Mammary epithelial cell (primary cell): ENCODE measurements at places on chromosomes 1 and 21. TPM values are rescaled to one million over a fixed set of nuclear protein-coding genes. Genes with fewer than 3 reads are reported as not detected.

The ESPN gene
- 0.27 TPM for polyA plus RNA-seq

The PRDM16 gene
- 0.22 TPM for polyA plus RNA-seq

The RYR2 gene
- polyA plus RNA-seq = 0.23 TPM

The FMO2 gene
- not detected for polyA plus RNA-seq

The ELF3 gene
- polyA plus RNA-seq = 2.4 TPM

The TCHHL1 gene
- polyA plus RNA-seq = not detected

The OR10J1 gene
- polyA plus RNA-seq = not detected

The HCRTR1 gene
- not detected for polyA plus RNA-seq

The PGLYRP4 gene
- polyA plus RNA-seq = 0.11 TPM

The F5 gene
- polyA plus RNA-seq = 0.01 TPM

The CLCA1 gene
- polyA plus RNA-seq = not detected

The TMPRSS15 gene
- not detected for polyA plus RNA-seq

The C1orf122 gene
- polyA plus RNA-seq = 26.5 TPM

The C1orf185 gene
- not detected for polyA plus RNA-seq

GRCh38 chr1:245855846-245856730, 651.0 kb downstream of the SMYD3 start:
- peak; percentile 4 for DNase-seq

GRCh38 chr1:179785031-179785431, 41.9 kb downstream of the FAM163A start:
- no peak for DNase-seq

DNA sequence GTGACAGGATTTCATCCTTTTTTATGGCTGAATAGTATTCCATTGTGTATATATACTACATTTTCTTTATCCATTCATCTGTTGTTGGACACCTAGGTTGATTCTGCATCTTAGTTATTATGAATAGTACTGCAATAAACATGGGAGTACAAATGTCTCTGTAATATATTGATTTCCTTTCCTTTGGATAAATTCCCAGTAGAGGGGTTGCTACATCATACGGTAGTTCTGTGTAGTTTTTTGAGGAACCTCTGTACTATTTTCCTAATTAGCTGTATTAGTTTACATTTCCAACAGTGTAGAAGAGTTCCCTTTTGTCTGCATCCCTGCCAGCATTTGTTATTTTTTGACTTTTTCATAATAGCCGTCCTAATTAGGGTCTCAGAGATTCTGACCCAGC, 201.3 kb downstream of the GIPC2 start:
- no peak for DNase-seq

GRCh38 chr1:156750711-156751450, 594 bp downstream of the HDGF start:
- peak; percentile 42 for DNase-seq

DNA sequence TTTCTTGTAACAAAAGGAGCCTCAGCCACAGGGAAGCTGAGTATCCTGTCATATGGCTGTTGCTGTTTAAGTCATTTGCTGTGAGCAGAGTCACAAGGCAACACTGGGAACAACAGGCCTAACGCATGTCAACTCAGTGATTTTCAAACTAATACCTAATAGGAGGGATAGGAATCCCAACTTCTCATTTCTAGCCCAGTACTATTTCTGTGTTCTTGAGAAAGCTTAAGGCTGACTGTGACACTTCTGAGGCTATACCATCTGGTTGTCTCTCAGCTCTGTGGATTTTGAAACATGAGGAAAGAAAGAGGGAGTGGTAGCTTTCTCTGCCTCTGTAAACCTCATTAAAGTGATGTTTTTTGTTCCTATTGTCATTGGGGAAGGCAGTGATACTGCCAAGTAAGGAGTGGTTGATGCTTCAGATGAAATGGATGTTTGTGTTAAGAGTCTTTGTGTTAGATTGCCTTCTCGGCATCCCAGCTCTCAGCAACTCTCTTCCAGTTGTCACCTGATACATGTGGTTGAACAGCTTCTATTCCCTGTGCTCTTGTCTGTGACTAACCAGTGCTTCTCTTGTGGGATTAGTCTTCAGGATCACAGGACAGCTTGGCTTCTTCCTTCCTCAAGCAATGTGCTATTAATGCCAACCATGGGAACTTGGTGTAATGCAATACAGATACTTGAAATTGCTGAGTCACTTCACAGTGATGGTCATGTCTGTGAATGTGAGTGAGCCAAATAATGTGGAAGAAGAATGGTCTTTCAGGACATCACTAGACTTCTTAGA, 166.8 kb upstream of the IVNS1ABP start:
- DNase-seq = peak; percentile 92

DNA sequence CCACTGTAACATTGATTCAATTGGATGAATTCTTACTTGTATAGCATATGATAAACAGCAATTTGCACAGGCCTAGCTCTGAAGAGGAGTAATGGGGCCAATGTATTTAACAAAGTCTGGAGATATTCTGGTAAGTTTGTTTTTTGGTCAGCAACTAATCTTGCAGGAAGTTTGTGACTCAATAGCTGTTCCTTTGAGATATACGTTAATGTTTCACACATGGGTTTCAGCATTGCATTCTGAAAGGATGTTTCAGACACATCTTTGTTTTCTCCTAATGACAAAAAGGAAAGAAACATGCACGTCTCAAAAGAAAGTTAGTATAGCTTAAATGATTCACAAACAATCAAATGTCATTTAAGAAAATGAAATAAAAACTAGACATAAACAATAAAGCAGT, 49.0 kb downstream of the LTN1 start:
- DNase-seq = no peak

- peak; percentile 35 for DNase-seq
These were observed 37.1 kb downstream of the ARHGEF16 start for GRCh38 chr1:3491291-3492246.

- no peak for DNase-seq
These were observed 102.5 kb downstream of the EBNA1BP2 start for GRCh38 chr1:43069461-43070050.

DNA sequence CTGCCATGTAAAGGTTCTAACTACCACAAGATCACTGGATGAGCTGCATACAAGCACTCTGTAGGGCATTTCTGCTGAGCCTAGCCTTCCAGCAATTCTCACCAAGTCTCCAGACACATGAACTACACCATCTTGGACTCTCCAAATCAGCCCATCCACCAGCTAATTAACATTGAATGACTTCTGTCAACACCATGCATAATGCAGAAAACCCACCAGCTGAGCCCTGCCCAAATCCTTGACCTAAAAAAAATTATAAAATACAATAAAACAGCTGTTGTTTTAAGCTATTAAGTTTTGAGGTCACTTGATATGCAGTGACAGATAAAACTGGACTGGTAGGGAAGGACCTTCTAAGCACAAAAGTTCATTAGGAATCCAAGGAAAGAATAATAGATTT, 44.3 kb upstream of the ATP1B1 start:
- DNase-seq = no peak

GRCh38 chr21:44344541-44345183, 5.5 kb upstream of the CFAP410 start:
- no peak for DNase-seq

DNA sequence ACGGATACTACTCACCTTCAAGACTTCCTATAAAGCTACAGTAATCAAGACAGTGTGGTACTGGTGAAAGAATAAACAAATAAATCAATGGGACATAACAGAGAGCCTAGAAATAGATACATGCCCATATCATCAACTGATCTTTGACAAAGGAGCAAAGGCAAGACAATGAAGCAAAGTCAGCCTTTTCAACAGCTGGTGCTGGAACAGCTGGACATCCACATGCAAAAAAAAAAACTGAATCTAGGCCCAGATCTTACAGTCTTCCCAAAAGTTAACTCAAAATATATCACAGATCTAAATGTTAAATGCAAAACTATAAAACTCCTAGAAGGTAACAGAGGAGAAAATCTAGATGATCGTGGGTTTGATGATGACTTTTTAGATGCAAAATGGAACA, 170.3 kb downstream of the MIS18A start:
- DNase-seq = no peak

GRCh38 chr1:84163123-84163931, 19.3 kb downstream of the PRKACB start:
- DNase-seq = no peak

DNA sequence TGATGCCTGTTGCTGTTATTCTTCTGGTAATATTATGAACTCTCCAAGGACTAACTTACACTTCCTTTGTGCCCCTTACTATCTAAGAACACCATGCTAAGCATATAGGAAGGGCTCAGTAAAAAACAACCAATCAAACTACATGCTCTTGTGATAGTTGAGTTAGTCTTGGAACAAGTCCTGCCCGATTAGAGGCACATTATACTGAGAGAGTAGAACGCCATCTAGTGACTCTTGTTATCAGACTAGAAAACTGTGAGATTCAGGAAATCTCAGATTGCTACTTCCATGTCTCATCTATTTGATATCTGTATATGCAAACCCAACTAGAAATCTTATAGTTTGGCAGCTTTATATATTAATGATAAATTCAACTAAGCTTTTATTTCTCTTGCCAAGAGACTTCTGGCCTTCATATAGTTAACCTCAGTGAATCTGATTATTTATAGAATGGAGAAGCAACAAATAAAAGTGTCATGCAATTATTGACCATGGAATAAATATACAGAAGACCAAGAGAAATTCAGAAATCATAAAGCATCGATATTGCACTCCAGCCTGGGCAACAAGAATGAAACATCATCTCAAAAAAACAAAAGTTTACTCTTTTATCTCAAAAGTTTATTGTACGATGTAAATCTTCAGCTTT, 7.8 kb upstream of the SRRM1 start:
- peak; percentile 61 for DNase-seq

- DNase-seq = no peak
These were observed 13.6 kb downstream of the INSRR start for GRCh38 chr1:156845055-156845952.

GRCh38 chr1:40926441-40926840, 53.1 kb upstream of the CTPS1 start:
- DNase-seq = no peak

GRCh38 chr1:54381524-54381923, 24.7 kb downstream of the SSBP3 start:
- no peak for DNase-seq

DNA sequence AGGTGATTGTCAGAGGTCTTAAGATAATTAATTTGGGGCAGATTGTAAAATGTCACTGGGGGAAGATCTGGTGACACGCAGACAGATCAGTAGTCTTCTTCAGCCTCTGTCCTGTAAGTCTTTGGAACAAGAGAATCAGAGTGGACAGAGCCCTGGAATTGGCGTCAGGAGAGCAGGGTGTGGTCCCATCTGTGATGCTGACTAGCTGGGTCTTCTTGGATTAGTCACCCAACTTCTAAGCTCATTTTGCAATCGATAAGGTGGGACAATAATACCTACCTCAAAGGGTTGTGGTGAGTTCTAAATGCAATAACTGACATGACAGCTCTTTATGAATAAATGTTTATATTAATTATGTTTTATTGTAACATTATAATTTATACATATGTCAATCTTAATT, 4.8 kb downstream of the FASLG start:
- DNase-seq = peak; percentile 57

GRCh38 chr1:5681654-5682053, 310.6 kb downstream of the NPHP4 start:
- no peak for DNase-seq

GRCh38 chr1:109254621-109255096, 5.3 kb downstream of the CELSR2 start:
- DNase-seq = no peak

DNA sequence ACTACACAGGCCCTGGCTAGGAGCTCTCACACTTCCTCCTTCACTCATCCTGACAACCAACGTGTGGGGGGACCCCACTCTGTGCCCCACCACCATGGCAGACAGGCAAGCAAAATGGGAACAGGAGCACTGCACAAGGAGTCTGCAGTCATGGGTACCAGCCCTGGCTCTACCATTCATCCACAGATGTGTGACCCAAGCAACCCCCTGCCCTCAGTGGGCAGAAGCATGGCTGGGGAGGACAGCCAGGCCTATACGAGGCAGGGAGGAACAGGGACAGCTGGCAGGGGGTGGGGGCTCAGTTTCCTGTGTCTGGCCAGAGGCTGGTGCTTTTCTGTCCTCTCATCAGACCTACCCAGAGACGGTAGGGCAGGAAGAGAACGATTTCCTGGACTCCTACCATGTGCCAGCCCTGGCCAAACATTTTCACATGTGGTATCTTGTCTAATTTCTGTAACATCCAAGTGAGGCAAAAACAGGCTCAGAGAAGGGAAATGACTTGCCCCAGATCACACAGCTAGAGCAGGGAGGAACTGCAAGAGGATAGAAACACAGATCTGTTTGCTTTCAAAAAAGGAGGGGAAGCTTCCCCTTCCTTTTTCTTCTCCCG, 178.0 kb downstream of the HIVEP3 start:
- DNase-seq = no peak

DNA sequence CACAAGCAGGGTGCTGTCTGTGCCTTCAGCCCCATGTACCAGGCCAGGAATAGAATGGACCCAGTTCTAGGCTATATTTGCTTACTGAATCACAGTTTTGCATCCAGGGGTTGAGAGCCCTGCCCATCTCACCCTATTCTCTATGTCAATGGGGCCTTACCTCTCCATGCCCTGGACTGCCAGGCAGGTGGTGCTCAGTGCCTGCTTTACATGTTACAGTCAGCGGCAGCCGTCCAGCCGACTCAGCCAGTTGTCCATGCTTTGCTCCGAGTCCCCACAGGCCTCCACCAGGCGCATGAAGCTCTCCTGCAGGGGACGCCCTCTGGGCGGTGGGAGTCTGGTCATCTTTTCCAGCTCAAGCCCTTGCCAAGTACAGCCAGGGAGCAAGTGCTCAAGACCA, 12.2 kb upstream of the FAM167B start:
- no peak for DNase-seq

- peak; percentile 1 for DNase-seq
These were observed 388.2 kb downstream of the USP25 start for GRCh38 chr21:16117851-16118590.

GRCh38 chr1:18921516-18922251, 19.3 kb upstream of the ALDH4A1 start:
- DNase-seq = no peak

GRCh38 chr1:111032295-111032897, 68.7 kb upstream of the LRIF1 start:
- DNase-seq = peak; percentile 14

GRCh38 chr21:27704567-27705166, 737.8 kb upstream of the ADAMTS5 start:
- DNase-seq = no peak

GRCh38 chr1:9231648-9232332, 2.8 kb upstream of the H6PD start:
- DNase-seq = peak; percentile 89

- DNase-seq = peak; percentile 23
These were observed 6.6 kb upstream of the TMEM167B start for GRCh38 chr1:109083923-109084322.

DNA sequence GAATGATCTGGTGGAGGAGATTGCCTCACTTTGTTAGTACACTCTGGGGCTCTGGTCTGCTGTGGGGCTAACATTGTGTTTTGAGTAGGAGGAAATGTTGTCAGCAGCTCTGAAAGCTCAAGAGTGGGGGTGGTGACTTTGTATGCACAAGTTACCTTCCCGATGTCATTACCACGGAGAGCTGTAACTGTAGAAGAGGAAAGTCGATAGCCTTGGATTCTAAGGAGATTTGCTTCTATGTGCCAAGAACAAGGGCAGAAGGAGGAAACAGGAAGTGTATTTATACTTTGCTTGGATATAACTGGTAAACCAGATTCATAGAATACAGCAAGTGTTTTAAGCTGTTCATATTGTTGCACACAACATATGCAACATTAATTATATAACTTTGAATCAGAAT, 196.1 kb downstream of the AMY1C start:
- no peak for DNase-seq
